ENCODE measurements at places on chromosomes 4 and X.

GRCh38 chr4:4289055-4289454 is 899 bp downstream of the LYAR start:
- no peak for DNase-seq

GRCh38 chr4:157459785-157460184 is 239.3 kb downstream of the GRIA2 start:
- no peak for DNase-seq

DNA sequence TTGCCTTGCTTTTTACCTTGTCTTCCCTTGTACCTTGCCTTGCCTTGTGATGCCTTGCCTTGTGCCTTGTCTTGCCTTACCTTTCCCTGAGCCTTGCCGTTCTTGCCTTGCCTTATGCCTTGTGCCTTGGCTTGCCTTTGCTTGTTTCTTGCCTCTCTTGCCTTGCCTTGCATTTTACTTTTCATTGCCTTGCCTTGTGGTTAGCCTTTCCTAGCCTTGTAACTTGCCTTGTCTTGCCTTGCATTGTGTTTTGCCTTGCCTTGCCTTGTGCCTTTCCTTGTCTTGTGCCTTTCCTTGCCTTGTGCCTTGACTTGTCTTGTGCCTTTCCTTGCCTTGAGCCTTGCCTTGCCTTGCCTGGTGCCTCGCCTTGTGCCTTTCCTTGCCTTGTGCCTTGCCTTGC is 84.6 kb downstream of the TAB3 start:
- DNase-seq, result no peak

DNA sequence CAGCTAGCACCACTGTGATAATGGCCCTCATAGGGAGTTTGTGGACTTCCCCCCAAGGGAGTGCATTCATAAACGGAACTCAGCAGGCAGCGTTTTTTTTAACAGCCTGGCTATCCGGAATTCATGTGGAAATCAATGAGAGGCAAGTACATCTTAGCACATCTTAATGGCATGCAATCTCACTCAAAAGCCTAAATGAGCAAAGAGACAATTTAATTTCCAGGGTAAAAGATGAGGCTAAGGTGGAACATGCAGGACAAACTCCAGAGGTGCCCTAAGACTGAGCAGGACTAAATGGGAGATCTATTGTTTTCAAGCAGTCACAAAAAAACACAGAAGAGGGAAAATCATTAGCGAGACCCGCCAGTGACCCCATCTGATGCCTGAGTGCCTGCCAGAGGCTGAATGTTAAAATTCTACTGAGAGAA is 243.5 kb upstream of the KCNIP4 start:
- DNase-seq, result peak; percentile 9

DNA sequence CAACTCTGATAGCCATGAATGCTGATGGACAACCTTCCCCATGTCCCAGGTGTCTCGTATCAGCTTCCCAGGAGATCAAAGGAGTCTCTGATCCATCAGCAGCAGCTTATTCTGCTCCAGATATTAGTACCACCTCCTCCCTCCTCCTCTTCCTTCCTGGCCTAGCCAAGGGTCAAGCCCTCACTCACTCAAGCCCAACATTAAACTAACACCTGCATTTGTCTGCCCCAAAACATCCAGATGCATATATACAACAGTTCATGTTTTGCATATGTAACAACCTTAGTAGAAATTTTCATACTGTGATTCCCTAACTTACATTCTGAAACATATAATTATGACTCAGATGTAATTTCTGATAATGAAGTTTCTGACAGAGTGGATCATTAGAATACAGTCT is 29.9 kb downstream of the BCLAF3 start:
- DNase-seq, result no peak

DNA sequence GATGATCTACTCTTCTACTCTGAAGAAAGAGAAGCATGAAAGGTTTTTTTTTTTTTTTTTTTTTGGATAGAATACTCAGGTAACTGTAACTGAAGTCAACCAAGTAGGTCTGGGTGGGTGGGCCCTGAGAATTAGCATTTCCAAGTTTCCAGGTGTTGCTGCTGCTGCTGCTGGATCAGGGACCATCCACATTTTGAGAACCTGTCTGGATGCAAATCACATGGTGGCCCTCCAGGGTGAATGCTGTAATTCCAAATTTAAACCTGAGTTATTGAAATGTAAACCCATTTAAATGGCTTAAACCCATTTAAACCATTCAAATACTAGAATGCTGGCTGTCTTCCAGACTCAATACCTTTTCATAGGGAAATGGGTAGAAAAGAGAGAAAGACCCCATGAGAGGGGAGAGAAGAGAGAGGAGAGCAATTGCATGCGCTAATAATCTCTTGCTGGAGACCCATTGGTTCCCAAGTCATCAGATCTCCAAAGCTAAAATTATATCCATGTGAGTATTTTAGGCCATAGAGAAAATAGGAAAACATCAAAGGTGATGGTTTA is 17.6 kb downstream of the SUPT20HL1 start:
- no peak for DNase-seq

GRCh38 chr4:170226288-170226687 is 136.5 kb upstream of the AADAT start:
- DNase-seq, result no peak

DNA sequence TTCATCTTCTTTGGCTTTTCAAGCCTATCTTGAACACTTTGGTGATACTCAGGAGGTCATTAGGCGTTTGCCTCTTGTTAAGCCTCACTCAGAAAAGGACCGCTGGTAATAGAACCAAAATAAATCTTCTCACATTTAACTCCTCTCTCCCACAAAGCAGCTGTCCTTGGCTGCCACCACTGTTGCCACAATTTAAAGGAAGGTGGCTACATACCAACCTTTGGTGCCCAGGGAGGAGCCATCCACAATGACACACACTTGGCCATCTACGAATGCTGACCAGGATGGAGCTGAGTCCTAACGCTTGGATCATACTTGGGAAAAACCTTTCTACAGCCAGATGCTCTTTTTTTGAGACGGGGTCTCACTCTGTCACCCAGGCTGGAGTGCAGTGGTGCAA is 210.2 kb downstream of the HS6ST2 start:
- DNase-seq, result no peak

DNA sequence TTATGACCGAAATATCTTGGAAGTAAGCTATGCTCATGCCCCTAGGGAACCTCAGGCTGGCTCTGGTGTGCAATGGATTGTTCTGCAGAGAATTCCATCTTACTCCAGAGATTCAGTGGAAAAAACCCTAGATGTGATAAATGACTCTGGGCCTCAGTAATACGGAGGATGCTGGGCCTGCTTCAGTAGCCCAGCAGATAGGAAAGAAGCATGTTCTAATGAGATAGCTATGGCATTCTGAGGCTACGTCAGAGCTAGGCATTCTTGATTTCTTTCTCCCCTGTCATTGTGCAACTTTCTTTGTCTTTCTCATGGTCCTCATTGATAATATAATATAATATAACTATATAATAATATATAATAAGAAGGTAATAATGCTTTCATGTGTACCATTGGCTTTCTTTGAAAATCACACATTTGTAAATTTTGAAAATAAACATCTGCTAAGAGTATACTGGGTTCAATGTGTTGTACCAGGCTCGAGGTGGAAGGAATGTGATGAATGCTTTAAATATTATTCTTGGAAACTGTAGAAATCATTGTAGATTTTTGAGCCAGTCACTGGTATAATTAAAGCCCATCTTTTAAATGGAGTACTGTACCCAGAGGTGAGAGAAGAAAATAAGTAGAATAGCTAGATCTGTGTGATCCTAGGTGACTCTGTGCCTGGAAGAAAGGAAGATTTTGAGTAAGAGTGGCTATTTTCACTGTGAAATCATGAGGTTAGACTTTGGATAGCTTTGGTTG is 152.0 kb downstream of the IL15 start:
- peak; percentile 66 for DNase-seq

- DNase-seq, result no peak
Measured at GRCh38 chr4:41199788-41200187, 14.6 kb downstream of the APBB2 start.

- no peak for DNase-seq
Measured at GRCh38 chr4:21992330-21992729, 43.8 kb upstream of the KCNIP4 start.

DNA sequence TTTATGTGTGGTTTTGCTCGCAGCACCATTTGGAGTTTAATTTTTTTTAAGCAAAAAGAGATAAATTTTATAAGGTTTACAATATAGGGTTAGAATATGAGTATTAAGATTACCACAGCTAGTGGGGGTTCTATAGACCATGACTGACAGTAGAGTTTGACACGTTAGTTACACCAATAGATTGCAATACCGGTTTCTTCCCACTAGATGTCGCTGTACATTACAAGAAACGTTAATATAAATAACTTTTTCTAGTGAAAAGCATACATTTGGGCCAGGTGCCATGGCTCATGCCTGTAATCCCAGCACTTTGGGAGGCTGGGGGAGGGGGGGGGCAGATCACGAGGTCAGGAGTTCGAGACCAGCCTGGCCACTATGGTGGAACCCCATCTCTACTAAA is 433.6 kb downstream of the MAGEB5 start:
- DNase-seq, result no peak

GRCh38 chr4:150934022-150934421 is 81.1 kb downstream of the LRBA start:
- no peak for DNase-seq

DNA sequence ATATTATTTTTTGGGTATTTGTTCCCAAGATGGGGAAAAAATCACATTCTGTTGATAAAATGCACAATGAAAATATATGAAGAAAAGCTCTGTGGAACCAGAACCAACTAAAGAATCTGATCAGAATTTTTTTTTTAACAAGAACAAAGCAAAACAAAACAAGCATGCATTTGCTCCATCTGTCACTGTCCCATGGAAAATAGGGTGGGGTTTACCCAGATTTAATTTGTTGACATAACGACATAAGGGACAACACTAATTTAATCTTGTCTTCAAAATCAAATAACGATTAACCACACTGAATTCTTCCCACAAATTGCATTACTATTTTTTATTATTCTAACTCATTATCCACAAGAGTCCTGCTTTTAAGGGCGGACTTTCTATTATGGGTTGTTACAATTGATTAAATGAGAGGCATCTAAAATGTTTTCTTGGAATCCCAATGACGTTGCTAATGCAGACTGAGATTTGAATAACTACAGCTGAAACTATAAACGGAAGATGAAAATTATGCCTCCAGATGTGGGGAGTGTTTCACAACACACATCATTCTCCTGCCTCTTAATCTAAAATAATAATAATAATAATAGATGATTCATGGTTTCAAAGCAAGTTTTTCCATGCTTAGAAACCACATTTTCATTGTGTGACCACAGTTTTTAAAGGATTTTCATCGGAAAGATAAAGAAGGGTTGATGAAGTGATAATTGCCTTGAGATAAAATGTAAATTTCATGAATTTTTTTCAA is 307.0 kb upstream of the CPEB2 start:
- DNase-seq, result no peak

DNA sequence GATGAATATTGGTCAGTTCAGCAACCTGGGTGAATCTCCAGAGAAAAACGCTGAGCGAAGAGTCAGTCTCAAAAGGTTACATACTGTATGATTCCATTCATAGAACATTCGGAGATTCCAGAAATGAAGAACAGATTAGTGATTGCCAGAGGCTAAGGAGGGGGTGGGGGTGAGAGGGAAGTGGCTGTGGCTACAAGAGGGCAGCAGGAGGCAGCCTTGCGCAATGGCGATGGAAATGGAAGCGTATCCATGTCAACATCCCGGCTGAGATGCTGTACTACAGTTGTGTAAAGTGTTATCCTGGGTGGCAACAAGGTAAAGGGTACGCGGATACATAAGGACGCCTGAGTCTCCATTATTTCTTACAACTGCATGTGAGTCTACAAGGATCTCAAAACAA is 18.0 kb downstream of the LYAR start:
- no peak for DNase-seq

GRCh38 chrX:20320461-20321159 is 53.9 kb upstream of the RPS6KA3 start:
- DNase-seq, result no peak

GRCh38 chrX:140091125-140091886 is 126.0 kb upstream of the CXorf66 start:
- DNase-seq, result no peak

GRCh38 chr4:139808381-139808807 is 142.8 kb downstream of the MGST2 start:
- peak; percentile 5 for DNase-seq

DNA sequence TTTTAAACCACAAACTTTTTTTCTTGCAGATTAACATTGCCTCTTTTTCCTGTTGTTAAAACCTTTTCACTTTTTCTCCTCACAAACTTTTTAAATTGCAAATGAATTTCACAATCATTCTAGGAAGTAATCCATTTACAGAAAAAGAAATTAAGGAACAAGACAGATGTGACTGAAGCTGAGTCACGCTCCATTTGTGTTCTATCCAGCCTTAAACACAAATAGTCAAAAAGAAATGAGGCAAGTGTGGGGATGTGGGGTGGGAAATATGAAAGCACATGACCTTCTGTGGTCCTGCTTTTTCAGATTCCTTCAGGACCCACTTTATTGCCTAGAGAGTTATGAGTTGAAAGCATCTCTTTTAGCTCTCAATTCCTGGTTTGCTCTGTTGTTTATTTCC is 197.0 kb downstream of the ADGRL3 start:
- no peak for DNase-seq

- no peak for DNase-seq
Measured at GRCh38 chr4:48121180-48121579, 12.9 kb downstream of the TXK start.

- no peak for DNase-seq
Measured at GRCh38 chr4:116755051-116755450, 330.3 kb downstream of the TRAM1L1 start.

DNA sequence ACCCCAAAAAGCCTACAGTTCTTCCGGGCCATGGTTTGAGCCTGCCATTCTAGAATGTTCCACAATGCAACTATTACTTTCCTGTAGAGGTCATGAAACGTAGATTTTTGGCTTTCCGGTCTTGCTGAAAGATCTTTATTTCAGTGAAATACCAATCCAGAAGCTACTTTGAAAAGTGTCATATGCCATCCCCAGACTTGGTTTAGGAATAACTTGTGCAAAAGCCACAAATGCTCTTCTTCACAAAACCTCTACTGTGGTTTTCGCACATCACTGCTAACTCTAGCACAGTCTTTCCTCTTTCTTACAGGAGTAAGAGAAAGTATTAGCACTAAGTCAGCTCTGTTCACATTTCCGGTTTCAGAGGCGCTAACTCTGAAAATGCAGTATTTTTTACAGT is 12.7 kb upstream of the CD40LG start:
- no peak for DNase-seq
